AG10803 (cell line): ENCODE measurements at places on chromosomes 4 and X.

GRCh38 chrX:18543738-18544137 is 118.3 kb downstream of the CDKL5 start:
- DNase-seq: no peak

DNA sequence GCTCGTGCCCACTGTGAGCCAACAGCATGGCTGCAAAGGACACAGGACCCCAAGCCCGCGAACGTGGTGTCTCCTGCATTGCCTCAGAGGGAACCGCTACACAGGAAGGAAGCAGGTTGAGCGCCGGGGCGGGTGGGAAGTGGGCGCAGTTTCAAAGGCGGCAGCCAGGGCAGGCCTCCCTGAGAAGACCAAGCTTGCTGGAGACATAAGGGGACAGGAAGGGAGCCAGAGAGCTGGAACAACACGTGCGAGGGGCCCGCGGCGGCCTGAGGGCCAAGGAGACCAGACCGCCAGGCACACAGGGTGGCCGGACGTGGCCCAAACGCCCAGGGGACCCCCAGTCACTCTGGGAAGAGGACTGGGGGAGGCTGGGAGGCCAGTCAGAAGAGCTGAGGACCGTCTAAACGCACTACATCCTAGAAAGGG is 32.0 kb downstream of the CTBP1 start:
- no peak for DNase-seq

DNA sequence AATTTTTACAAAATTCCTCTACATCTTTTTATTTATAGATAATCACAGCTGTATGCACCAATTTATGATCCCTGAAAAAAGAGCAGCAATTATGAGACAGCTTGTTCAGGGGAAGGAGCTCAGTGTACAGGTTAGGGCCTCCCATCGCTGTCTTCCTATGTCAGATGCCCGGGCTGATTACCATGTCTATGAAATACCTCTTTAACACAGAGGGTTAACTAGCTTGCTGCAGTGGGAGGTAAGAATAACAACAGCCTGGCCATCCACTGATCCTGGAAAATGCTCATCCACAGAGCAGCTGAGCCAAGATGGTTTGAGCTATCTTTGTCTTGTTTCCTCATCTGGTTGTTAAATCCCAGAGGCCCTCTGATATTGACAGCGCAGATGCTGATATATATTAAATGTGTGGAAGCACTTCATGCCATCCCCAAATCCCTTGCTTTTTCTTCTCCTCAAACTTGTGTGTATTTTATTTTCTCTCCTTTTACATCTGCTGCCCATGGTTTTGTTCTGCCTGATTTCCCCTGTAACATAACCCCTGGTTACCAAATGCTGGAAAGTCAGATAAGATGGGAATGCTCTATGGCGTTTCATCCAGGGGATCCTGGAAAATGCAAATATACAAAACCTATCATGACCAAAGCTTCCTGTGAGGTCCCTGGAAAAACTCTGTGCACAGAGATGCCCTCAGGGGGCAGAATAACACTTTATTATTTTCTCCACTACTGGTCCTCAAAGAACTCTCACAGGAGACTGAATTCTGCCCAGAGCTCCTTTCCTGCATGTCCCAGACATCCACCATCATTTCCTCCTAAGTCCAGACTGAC is 85.8 kb upstream of the PUDP start:
- peak; percentile 0 for DNase-seq

GRCh38 chr4:105092768-105093167 is 53.9 kb upstream of the TET2 start:
- peak; percentile 18 for DNase-seq

GRCh38 chr4:67327245-67328017 is 217.9 kb downstream of the CENPC start:
- DNase-seq: peak; percentile 44

GRCh38 chrX:132821974-132822633 is 136.3 kb downstream of the HS6ST2 start:
- no peak for DNase-seq

- peak; percentile 55 for DNase-seq
Measured at GRCh38 chrX:10582945-10583344, 37.4 kb downstream of the MID1 start.

DNA sequence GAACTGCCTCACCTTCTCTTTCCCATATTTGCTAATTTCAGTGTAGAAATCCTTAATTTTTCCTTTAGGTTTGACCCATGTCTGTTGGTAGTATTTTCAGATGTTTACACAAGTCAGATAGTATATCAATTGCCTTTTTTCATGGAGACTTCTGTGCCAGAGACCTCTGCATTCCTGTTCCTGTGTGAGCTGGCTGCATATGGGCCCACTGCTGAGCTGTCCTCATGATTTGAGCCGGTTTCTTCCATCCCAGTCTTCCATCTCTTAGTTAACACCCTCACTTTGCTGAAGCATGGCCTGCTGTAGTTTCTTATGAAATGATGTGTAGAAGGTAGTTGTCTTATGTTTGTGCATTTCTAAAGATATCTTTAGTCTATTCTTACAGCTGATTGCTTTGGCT is 40.0 kb downstream of the CDS1 start:
- no peak for DNase-seq

DNA sequence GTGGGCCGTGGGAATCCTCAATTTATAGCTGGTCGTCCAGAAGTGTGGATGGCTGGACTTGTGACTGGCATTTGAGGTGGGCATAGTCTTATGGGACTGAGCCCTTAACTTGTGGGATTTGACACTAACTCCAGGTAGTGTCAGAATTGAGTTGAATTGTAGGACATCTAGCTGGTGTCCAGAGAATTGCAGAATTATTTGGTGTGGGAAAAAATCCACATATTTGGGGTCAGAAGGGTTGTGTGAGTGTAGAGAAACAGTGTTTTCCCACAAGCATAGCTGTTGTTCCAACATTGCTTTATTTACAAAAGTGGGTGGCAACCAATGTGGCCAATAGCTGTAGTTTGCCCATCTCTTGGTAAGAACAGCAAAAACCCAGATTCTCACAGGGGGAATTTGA is 91.3 kb downstream of the MOSPD2 start:
- DNase-seq: peak; percentile 67

DNA sequence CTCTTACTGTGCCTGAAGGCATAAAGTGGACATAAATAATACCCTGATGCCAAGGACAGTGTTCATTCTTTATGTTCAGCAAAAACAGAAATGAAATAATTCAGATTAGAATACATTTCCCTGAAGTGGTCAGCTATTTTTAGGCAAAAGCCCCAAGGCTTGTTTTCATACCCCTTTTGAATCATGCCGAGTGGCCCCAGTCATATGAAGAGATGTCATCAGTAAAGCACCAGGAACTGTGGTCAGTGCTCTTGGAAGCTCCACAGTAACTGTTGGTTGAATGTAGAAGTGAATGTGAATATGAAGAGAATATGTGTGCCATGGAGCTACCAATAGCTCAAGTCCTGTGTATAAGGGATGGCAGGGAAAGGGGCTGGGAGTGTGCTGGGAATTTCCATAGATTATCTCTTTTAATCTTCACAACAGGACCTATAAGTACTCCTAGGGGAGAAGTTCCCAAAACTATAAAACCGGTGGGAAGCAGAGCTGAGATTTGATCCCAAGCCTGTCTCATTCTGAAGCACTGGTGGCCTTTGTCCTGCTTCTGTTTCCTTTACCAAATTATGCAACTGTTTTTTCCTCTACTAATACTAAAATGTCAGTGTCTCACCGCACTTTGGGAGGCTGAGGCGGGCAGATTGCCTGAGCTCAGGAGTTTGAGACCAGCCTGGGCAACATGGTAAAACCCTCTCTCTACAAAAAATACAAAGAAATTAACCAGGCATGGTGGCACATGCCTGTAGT is 52.6 kb downstream of the FNIP2 start:
- peak; percentile 50 for DNase-seq

GRCh38 chrX:16005917-16006316 is 117.4 kb upstream of the GRPR start:
- peak; percentile 79 for DNase-seq

DNA sequence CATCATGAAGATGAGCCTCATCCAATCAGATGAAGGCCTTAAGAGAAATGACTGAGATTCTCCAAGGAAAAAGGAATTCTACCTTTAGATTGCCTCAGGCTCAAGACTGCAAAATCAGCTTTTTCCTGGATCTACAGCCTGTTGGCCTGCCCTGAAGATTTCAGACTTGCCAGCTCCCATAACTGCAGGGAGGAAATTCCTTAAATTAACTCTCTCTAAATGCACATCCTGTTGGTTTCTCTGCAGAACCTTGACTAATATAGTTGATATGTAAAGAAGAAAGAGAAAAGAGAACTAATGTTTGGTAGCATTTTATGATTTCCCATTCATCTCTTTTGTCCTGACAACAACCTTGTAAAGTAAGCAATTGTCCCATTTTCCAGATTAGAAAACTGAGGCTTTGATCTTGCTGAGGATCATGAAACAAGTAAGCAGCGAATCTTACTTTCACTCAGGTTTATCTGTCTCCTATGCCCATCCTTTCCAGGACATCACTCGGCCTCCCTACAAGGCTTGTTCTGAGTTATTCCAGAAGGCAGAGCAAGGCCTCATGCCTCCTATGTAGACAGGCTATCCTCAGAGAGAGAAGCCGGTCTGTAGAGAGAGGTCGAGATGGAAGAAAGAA is 115.0 kb upstream of the LDB2 start:
- peak; percentile 72 for DNase-seq

- DNase-seq: no peak
Measured at GRCh38 chr4:183755596-183755995, 96.5 kb downstream of the TRAPPC11 start.

DNA sequence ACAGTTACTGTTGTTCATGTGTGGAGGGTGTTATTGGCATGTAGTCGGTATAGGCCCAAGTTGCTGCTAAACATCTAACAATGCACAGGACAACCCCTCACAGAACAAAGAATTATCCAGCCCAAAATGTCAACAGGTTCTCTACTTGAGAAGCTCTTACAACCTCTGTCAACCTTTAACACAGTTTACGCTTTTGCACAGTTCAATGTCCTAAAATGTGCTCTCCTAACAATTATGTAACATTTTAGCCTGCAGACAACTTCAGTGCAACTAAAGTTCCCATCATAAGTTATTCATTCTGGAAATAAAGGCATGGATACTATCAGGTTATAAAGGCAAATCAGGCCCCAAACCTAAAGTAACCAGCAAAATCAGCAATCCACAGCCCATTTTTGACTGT is 66.2 kb downstream of the ASB9 start:
- no peak for DNase-seq

GRCh38 chr4:149955780-149956390 is 122.4 kb upstream of the DCLK2 start:
- no peak for DNase-seq
